ENCODE measurements at places on chromosomes 11 and 22.
A peak's percentile ranks its signal among the peaks of the same experiment; 100 is the strongest.

DNA sequence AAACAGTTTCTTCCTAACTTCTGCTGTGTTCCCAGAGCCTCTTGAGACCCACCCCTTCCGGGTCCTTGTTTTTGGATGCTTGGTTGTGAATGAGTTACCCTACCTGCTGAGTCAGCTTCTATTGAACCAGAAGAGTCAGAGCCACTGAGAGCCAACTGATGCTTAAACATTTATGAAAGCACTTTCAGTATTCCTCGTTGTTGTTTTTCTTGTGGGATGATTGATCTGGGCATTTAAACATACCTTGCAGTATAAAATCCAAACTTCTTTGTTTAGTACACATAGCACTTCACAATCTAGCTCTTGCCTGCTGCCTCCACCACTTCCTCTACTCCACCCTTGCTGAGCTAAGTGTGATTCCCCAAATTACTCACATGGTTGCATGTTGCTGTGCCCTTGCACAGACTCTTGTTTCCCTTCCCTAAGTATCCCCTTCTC is 5.5 kb downstream of the PRSS23 start:
- DNase-seq = no peak

DNA sequence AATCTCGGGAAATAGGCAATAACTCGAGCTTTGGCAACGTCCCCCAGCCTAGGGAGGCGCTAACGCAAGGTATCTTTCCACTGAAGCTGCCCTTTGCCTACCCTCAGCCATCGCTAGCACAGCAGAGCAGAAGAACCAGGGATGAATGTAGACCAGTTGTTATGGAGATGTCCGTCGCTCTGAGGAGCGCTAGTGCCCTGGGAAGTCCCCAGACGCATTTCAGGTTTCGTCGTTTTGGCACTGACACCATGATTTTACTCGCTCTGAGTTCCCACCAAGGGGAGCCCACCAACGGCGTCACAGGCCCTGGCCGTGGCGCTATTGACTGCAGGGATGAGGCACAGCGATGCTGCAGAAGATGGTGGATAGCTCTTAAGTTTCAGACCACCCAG is 22.7 kb upstream of the BDNF start:
- DNase-seq = no peak

- no peak for DNase-seq
Measured at GRCh38 chr11:96288915-96289314, 54.1 kb downstream of the MAML2 start.

GRCh38 chr11:35614939-35615569 is 3.2 kb upstream of the FJX1 start:
- DNase-seq = no peak

DNA sequence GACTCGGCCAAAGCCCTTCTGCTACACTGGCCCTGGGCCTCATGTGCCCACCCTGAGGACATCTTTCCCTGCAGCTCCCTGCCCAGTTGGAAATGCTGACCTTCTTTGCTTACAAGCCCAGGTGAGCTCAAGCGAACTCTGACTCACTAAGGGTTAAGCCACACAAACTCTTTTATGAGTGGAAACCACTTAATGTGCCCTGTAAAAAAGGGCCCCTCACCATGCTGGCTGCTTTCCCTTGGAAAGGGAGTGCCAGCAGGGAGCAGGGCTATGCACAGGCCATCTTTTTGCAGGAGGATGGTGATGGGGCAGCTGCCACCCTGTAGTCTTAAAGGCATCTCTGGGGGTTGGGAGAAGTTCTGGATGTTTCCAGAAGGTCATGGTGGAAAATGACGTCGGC is 18.7 kb downstream of the EHF start:
- DNase-seq = no peak

GRCh38 chr22:27029584-27030130 is 372.3 kb downstream of the MIAT start:
- no peak for DNase-seq

- no peak for DNase-seq
Measured at GRCh38 chr11:62933285-62933684, 12.1 kb upstream of the CHRM1 start.

- no peak for DNase-seq
Measured at GRCh38 chr11:63804259-63804658, 9.0 kb upstream of the SPINDOC start.

DNA sequence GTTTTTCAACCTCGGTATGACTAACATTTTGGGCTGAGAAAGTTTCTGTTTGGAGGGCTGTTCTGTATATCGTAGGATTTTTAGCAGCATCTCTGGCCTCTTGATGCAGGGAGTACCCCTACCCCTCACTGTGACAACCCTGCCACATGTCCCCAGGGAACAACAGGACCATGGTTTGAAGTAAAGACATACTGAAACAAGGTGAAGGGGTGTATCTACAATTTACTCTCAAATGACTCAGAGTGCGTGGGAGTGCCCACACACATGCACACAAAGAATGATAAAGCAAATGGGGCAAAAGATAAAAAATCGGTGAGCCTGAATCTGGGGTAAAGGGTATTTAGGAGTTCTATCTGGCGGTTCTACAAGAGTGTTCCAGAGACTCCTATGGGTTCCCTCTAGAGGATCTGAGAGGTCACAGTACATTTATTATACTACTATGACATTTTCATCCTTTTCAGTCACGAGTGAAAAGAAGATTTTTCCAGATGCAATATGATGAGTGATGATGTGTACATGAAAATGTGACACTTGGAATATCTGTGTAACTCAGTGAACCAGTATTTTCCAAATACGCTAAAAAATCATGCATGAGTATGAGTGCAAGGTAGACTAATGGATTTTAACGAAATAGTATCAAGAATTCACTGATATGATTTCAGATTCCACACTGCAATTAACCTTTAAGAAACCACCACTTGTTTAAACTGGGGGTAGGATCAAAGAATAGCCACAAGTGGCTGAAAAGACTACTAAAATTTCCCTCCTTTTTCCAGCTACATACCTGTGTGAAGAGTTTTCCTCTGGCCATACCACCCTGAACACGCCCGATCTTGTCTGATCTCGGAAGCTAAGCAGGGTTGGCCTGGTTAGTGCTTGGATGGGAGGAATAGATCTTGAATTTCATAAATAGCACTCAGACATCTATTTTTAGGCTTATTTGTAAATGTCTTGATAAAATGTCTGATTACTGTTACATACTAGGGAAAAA is 56.3 kb upstream of the YPEL1 start:
- DNase-seq = no peak

DNA sequence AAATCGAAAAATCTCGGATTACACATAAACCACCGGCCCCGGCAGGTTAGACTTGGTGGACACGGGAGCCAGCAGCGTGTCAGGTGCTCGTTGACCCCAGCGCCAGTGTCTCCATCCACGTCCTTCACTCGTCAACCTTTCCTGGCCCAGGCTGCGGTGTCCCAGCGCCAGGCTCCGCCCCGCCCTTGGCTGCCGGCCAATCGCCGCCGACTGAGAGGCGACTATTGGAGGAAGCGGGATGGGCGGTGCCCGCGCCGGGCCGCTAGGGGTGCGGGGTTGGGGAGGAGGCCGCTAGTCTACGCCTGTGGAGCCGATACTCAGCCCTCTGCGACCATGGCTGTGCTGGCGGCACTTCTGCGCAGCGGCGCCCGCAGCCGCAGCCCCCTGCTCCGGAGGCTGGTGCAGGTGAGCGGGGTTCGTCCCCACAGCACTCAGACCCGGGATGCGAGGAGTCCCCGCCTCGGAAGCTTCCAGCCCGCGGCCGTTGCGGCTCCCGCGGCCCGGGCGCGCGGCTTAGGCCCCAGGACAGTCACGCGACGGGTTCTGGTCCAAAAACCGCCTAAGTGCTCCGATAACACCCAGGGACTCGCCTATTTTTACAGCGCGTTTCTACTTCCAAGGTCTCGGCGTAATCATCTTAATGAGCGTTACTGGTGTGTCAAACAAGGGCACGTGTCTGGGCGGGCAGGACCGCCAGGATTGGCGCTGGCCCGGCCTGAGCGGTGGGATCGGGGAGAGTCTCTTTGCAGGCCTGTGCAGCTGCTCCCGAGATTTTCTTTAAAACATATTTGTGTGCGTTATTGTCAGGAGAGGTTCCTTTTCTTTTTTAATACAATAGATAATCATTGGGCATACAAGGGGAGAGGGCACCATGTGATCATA is at the start of gene ACAT1:
Gene ACAT1, plus strand, starts transcription at position 294 of the 882 bp plus-strand sequence. Its CDS starts 40 bp downstream, at position 334.
- DNase-seq = peak; percentile 71

GRCh38 chr11:120324932-120325810 is at the start of gene TLCD5:
Gene TLCD5 (plus strand): TSS chr11:120325299. CDS start chr11:120327442, 2,143 bp downstream.
- peak; percentile 29 for DNase-seq

GRCh38 chr22:40182231-40182835 is 4.6 kb downstream of the TNRC6B start:
- no peak for DNase-seq

DNA sequence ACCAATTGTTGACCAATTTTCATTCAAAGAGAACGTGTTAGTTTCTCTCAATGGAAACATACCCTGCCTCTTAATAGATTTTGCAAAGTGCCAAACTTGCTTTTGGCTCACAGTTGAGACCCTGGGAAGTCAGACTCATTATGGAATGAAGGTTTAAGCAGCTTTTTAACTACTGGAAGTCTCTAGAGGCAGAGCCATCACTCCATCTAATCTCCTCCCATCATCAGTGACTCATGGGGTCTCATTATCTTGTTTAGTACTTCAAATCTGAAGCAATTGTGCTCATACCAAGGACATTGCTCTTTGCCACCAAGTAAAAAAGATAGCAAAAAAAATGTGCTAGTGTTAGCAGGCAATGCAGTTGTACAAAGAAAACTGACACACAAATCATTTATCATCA is 537.1 kb upstream of the LRRC4C start:
- DNase-seq = no peak

DNA sequence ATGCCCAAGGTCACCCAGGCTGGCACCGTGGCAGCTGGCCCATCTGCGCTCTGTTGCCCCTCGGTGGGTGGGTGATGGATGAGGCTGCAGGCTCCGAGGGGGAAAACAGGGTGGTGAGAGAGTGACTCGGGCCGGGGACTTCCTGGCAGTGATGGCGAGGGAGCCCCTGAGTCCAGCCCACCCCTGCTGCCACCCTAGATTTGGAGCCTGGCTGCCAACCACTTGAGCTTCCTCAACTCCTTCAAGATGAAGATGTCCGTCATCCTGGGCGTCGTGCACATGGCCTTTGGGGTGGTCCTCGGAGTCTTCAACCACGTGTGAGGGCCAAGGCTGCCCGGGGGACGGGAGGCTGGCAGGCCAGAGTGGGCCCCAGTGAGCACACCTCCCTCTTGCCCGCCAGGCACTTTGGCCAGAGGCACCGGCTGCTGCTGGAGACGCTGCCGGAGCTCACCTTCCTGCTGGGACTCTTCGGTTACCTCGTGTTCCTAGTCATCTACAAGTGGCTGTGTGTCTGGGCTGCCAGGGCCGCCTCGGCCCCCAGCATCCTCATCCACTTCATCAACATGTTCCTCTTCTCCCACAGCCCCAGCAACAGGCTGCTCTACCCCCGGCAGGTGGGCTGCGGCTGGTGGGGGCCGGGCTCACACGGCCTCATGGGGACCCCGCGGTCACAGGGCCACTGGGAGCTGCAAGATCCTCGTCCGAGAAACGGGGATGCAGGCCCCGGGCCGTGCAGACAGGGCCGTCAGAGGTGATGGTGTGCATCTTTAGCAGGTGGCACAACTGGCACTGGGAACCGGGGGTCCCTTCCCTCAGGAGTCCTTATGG is 10.1 kb downstream of the TCIRG1 start:
- DNase-seq = peak; percentile 42

DNA sequence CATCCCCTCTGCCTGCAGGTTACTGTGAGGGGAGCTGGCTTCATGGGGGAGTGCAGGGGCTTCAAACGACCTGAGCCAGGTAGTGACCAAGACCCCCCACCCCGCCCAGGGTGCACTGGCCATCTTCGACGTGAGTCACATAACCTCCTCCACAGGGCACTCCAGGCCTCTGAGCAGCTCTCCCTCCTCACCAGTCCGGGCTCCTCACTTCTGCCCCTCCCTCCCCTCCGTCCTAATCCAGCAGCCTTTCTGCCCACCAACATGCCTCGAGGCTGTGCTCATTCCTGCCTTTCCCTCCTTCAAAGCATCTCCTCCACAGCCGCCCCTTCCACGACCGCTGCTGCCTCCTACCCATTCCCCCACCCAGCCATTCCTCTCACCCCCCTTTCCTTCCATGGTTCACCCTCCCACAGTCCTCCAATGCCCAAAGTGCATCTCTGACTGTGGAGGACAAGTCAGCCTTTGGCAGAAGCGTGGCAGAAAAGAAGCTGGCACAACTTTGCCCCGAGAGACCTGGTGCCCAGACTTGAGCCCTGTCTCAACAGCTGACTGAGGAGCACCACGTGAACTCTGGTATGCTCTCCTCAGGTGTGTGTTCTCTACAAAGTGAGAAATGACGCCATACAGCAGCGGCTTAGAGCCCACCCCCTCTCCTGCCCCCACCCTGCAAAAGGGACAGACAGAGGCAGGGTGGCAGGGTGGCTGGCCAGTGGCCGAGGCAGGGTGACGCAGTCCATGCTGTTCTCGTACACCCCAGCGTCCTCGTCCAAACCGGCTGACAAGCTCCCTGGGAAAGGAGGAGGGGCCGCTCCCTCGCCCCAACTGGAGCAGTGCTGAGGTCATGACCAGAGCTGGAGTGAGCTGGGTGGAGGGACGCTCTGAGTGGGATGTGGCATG is 30.4 kb downstream of the OPCML start:
- no peak for DNase-seq

GRCh38 chr22:42645938-42646568 is 3.1 kb downstream of the CYB5R3 start:
- no peak for DNase-seq

DNA sequence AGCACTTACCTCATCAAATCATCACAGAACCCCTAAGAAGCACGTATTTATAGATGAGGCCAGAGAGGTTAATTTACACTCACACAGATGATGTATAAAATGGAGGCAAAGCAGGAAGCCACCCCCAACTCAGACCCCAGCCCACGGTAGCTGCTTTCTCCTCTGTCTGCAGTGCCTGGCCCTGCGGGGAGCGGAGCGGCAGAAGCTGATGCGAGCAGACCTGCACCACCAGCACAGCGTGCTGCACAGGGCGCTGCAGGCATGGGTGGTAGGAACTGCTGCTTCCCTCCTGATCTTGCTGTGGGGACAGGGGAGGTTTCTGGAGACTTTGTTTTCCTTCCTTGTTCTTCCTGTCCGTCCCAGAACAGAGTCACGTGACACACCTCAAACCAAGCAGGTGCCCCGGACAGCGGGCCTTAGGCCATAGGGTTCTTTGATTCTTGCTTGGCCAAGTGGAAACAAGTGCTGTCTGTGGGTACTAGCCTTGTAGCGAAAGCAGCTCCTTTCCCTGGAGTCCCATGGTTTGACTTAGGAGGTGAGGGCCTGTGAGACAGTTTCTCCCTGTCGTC is 57.8 kb downstream of the PISD start:
- DNase-seq = no peak

- DNase-seq = no peak
Measured at GRCh38 chr11:19891022-19891421, 178.4 kb downstream of the NAV2 start.
